ENCODE measurements at places on chromosomes 11 and 22.

GRCh38 chr11:32990481-32990880 is 25.2 kb upstream of the DEPDC7 start:
- no peak for DNase-seq

GRCh38 chr11:694563-695287 is at the start of gene DEAF1:
Gene DEAF1, minus strand, starts transcription at chr11:695222. Its CDS starts 175 bp downstream, at chr11:695047.
- no peak for DNase-seq

DNA sequence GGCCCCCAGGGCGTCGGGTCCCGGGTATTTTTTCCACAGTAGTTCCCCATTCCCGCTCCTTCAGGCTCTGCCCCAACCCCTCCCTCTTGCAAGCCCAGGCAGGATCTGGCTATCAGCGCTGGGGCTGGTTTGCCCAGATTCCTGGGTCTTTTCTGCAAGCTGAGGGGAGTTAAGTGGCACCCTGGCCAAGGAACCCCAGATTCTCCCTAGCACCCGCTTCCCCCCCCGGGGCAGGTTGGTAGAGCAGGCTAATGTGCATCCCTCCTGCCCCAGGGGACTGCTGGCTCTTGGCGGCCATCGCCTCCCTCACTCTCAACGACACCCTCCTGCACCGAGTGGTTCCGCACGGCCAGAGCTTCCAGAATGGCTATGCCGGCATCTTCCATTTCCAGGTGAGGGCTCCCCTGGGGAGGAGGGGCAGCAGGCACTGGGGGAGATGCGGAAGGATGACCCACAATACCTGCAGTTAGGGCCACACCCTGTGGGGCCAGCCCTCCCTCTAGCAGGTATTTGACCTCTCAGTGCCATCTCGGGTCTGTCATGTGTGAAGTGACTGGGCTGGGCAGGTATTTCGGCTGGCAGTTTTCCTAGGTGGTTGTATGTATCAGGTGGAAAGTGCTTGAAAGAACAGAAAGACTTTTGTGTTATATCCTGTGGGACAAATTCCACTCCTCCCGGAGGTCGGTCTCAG is 1.6 kb downstream of the CAPN1 start:
- DNase-seq, result no peak

- no peak for DNase-seq
Observed at GRCh38 chr11:120332822-120333716, 3.1 kb upstream of the ARHGEF12 start.

DNA sequence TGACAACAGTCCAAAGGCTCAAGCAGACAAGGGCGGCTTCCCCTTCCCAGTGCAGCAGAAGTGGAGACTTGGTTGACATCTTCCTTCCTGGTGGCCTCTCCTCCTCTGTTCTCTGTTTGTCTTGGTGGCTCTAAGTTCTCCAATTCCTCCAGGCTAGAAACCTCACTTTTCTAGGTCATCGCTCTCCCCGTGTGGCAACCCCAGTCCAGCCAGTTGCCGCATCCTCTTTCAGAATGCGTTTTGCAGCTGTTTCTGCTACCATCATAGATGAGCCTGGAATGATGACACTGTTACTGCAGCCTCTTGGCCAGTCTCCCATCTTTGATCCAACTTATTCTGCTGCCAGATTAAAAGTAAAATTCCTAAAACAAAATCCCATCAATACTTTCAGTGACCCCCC is 201.5 kb downstream of the TRIM29 start:
- no peak for DNase-seq

DNA sequence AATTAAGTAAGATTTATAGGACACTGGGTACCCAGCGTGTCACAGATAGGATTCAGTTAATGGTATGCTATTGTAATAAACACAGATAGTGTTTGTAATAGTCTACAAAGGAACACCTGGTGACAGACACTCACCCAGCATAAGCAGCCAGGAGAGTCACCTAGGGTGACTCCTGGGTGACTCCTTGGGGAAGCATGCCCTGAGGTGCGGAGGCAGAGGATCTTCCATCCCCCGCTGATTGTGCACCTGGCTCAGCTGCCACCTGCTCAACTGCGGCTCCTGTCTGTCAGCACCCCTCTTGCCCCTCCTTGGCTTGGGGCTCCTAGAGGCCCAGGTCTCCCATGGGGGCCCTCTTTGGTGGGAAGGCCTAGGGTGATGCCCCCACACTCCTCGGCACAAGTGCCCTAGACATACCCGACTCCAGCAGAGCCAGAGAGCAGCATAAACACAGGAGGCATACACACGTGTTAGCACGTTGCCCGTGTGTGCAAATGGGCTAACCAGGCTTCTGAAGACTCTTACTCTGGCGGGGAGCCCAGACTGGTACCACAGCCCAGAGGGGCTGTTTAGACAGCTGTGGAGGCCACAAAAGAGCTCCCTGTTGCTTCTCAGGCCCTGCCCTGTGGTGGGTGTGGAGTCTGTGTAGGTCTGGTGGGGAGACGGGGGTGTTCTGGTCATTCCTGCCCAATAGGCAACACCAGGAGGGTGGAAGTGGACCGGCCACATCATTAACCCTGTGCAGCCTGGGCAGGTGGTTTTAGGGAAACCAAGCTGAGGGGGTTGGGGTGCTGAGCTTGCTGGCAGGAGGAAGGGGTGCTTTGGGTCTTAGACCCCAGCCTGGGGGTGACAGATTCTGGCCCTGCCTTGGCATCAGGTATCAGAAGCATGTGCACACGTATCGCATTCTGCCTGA is 3.0 kb downstream of the INPPL1 start:
- DNase-seq, result peak; percentile 96

DNA sequence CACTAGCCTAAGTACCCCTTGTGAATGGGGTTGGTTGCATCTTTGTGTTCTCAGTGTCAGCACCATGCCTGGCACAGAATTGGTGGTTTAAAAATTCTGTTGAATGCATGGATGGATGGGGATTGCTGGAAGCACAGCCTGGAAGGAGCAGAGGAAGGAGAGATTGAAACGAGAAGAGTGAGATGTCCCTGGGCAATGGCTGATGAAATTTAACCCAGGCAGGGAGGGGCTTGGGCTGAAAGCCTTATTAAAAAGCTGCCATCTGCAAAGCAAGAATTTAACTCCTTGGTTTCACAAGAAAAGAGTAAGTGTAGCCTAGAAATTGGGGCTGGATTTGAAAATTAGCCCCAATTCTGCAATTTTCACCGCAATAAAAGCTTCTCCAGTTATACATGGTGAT is 126.7 kb downstream of the TEAD1 start:
- no peak for DNase-seq

- DNase-seq, result no peak
Observed at GRCh38 chr11:27339941-27340340, 23.1 kb downstream of the CCDC34 start.

DNA sequence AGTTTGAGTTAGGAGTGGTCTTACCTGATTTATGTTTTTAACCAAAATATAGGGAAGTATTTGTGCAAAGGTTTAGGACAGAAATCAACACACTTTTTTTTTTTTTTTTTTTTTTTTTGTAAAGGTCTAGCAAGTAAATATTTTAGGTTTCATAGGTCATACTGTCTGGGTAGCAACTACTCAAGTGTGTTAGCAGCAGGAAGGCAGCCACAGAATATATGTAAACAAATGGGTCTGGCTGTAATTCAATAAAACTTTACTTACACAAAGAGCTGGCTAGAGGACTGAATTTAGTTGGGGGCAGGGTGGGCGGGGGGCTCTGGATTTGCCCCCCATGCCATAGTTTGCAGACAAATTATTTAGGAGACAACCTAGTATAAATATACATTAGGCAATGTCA is 510.4 kb downstream of the NELL1 start:
- DNase-seq, result no peak

DNA sequence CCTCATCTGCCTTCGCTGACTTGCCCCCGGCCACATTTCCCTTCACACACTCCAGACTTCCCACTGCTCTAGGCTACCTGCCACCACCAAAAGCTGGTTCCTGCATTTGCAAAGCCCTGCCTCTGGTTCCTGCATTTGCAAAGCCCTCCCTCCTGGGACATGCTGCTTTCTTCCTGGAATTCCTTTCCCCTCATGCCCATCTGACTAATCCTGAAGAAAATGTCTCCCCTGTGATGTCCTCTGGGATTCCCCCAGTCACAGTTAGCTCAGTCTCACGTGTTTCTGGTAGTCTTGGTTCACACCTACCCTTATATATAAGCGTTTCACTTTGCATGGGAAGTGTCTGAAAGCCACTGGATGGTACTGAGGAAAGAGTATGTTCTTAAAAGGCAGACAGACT is 206.9 kb downstream of the DBX1 start:
- no peak for DNase-seq

DNA sequence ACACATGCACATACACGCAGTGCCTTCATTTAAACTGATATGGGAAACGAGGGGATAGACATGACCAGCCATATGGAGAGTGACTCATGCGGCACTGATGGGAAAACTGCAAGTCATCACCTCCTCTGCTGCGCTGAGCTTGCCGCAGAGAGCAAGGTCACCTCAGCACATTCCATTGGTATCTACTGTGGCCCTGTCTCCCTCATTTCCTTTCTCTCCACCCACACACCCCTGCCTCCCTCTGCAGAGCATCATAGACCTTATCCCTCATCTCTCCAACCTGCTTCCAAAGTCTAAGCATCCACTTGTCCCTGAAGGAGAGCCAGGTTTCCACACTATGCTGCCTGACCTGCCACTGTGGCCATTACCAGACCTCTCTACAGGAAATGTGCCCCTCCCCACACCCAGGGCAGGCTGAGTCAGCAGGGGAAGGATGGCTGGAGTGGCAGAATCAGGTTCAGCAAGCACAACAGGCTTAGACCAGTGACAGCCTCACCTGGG is 116.9 kb upstream of the SNX19 start:
- DNase-seq, result no peak

GRCh38 chr11:96143041-96143521 is 199.9 kb downstream of the MAML2 start:
- no peak for DNase-seq

GRCh38 chr22:20146777-20147176 is 4.1 kb downstream of the CCDC188 start:
- no peak for DNase-seq

GRCh38 chr22:47284360-47284759 is 521.9 kb downstream of the TBC1D22A start:
- DNase-seq, result no peak
